ENCODE measurements at places on chromosomes 1 and 21.

- DNase-seq = no peak
These were observed 4.3 kb upstream of the IKBKE start for GRCh38 chr1:206465951-206466350.

DNA sequence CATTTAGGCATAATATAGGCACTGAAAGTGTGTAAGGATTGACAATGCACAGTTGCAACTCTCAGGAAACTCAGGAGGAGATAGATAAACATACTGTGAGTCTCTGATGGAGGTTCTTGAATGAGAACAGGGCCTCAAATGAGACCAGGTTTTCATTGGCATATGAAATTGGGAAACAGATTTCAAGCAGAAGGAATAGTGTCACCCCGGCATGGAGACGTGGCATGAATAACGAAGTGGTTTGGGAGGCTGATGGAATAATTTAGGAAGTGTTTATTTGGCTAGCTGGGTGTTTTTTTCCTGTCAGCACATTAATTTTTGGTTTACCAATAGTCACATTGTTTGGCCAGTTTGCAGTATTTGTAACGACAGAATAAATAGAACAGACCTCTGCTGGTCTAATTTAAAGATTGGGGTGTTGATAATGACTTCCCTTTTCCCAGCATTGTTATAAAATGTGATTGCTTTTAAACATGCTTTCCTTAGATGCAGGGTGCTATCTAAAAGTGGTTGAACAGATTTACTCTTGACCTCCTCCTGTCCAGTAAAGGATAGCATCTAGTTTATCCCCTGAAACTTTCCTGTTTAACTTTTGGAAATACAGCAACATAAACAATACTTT is 132.0 kb downstream of the C1orf21 start:
- no peak for DNase-seq

- DNase-seq = no peak
These were observed 708.8 kb downstream of the LTN1 start for GRCh38 chr21:28283641-28284490.

DNA sequence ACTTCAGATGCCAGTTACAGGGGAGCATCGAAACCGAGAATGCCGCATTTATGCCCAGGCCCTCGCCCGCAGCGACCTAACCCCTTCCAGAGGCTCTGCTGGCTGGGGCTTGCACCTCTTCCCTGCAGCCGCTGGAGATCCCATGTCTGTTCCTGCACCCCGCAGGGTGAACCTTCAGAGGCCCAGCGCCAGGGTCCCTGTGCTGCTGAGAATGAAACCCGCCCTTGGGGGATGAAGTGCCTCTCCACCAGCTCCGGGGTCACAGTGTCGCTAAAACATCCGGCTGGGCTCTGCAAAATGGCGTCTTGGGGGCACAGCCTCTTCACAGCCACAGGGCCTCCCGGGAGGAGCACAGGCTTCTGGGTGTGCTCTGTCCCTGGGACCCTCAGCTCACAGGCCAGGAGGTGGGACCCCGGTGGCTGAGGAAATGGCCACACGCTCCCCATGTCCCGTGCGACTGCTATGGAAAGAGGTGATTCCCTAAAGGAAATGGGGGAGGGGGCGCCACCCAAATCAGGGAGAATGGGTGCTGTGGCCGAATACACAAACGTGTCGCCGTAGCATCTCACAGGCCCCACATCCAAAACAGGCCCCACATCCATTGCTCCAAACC is 39.9 kb upstream of the TSPEAR start:
- no peak for DNase-seq

DNA sequence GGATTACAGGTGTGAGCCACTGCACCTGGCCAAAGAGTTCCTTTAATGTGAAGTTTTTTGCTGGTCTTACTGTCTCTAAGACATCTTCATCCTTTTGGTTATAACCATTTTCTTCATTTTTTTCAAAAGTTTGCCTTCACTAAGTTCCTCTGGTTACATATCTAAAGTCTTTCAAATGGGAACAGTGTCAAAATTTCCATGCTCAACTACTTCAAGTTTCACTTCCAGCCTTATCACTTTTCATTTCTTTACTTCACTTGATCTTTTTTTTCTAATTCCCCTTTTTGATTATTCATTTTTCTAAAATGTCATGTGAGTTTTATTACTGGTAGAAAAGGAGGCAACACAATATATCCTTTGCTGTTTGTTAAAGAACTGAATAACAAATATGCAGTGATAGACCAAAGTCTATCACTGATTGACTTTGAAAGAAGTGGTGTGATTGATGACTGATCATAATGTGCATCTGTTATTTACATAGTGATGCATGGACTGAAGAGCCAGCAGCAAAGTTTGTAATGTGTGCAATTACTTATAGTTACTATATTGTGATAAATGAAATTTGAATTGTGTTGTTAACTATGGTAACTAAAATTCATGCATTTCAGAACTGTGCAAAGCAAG is 16.0 kb upstream of the ZFYVE9 start:
- no peak for DNase-seq

GRCh38 chr1:184854036-184854435 is 99.4 kb upstream of the EDEM3 start:
- DNase-seq = no peak

- no peak for DNase-seq
These were observed 6.1 kb downstream of the DMRTB1 start for GRCh38 chr1:53465023-53465957.

GRCh38 chr21:43829575-43830119 is 35.4 kb upstream of the AGPAT3 start:
- no peak for DNase-seq

DNA sequence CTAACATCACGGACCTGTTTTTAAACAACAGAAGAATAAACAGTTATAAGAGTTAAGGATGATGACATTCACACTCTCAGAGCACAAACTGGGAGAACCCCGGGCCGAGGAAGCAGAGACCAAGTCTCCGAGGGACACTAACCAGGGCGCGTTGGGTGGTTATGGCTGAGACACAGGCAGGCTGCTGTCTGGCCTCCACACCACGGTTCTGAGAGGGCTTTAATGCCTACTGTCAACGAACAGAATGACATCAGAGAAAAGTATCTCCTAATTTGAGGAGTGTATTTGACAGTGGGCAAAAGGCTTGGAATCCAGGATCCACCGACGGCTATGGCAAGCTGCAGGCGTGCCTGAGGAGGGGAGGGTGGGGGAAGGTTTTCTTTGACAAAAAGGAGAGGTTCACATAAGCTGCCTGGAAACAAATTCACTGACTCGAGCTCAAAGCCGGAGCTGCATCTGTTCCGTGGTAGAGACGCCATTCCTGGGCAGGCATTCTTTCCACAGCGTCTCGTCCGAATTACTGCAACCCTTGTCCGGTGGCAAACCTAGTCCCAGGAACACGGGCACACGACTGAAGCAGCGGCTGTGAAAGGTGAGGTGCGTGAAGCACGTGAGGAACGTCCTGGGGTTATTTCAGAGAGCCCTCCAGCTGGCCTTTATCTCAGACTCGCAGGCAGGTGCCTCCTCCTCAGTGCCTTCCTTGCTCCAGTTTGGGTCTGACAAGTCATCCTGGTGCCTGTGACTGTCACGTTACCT is 9.4 kb downstream of the POFUT2 start:
- no peak for DNase-seq

- no peak for DNase-seq
These were observed 65.0 kb downstream of the WDR64 start for GRCh38 chr1:241716915-241717656.

DNA sequence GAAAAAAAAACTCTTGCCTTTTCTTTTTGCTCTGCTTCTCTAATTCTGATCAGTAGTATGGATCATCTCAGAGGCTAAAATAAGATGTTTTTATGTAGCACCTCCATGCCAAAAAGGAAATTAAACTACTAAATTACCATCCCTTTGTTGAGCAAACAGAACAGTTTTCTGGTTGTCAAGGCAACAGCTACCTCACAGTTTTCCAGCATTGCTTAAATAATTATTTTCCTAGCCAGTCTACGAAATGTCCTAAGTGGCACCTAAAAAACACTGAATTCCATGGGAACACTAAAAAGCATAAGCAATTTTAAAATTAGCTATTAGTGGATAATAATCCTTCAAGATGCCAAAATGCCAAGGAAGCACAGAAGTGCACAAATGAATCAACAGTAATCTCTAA is 61.7 kb downstream of the ARID4B start:
- DNase-seq = no peak

- no peak for DNase-seq
These were observed 926 bp upstream of the SH3D21 start for GRCh38 chr1:36304970-36305914.
